ENCODE measurements at places on chromosomes 2 and 18.

- DNase-seq = no peak
Measured at GRCh38 chr18:70015127-70015526, 67.5 kb upstream of the CD226 start.

DNA sequence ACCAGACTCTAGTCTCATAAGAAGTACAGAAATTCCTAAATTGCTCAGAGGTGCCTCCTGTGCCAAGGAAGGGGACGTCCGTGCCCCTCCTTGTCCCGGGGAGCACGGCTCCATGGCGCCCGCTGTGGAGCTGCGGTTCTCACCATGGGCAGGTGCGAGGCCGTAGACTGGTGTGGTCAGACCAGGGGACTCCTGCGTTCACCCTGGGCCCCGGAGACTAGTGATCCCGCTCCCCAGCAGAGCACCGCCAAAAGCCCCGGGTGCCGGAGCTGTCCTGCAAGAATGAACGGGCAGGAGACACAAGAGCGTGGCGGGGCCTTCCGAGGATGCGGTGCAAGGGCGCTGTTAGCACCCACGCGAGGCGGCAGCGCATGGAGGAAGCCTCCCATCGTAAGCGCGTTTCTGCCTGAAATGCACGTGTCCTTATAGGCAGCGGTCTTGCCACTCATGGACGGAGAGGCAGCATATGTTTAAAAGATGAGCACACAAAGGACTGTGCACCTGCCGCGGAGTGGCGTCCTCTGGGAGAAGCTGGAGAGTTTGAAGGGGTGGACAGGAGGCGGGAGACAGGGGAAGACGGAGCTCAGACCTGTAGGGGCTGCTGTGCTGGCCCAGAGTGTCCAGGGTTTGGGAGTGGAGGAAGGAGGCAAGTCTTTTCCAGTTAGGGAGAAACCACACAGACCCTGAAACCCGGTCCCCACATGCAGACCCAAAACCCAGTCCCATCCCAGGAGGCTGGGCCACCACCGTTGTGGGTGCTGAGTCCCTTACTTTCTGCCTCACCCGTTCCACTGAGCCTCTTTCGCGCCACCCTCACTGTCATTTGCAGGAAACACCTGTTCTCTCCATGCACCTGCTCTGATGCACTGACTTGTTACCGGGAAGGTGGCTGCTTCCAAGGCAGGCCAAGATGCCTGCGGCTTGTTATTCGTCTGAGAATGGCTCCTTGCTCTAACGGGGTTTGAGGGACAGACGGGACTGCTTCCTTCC is 7.5 kb upstream of the KCNG2 start:
- DNase-seq = no peak

DNA sequence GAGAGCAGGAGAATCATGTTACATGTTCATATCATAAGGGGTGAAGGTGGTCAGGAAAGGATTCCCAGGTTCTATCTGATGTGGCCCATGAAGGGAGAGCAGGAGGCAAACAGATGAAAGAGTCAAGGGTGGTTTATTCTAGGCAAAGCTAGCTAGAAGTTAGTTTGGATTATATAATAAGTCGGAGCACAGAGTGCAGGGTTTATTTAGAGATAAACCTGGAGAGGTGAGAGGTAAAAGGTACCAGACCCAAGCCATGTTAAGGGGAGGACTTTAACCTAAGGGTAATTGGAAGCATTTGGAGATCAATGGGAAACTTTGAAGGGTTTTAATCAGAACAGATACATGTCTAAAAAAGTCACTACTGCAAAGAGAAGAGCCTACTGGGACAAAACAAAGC is 69.2 kb upstream of the LRATD1 start:
- no peak for DNase-seq

DNA sequence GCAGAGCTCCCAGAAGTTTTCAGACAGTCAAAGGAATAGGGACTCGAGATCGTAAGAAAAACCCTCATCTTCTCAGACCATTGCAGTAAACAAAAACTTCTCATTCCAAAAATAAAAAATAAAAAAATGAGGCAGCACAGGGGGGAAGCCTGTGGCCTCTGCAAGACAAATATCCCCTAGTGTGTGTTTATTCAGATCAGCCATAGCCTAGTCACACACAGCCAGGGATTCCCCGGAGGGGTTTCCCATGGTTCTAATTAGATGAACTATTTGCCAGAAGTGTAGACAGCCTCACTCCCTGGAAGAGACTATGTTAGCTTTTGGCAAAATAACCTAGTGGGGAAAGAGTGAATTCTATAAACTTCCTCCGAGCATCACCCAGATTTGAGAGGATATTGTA is 122.9 kb upstream of the KLF7 start:
- no peak for DNase-seq

- no peak for DNase-seq
Measured at GRCh38 chr2:229419158-229419557, 148.1 kb upstream of the PID1 start.

DNA sequence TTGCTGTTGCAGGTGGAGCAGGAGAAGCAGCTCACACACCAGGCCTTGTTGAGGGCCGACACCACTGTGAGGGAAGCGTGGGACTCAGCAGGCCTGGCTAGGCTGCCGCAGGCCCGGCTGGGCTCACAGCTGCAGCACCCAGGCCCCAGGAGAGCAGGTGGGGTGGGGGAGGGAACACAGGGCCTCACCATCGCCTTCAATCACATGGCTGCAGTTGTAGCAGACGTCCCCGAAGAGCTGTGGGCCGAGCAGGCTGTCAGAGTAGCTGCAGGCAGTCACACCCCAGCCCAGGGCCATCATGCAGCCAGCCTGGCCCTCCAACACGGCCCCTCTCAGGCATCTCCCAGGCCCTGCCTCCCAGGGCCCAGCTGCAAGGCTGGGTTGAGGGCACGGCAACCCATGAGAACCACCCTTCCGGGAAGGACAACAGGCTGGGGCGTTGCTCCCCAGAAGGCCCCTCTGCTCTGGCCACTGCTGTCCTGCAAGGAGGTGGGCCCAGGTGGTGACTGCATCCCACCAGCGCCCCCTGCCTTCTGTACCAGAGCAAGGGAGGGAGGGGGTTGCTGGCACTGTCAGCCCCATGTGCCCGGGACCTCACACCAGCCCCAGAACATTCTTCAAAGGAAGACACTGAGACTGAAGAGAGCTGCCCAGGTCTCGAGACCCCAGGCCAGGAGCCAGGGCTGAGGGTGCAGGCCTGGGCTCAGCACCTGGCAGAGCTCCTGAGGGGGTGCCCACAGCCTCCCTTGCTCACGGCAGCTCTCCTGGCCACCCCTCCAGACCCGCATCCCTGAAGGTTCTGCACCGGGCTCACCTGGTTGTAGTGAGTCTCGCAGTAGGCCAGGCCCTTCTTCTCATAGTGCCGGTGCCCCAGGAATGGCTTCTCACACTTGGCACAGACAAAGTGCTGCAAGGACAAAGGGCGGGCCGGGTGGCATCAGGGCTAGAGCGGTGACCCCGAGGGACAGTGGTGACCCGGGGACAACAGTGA is 5.6 kb upstream of the GPR17 start:
- DNase-seq = no peak

Data from AG04449 (cell line).